Fibroblast of skin of right quadriceps (primary cell): ENCODE measurements at places on chromosomes 1 and 21.

DNA sequence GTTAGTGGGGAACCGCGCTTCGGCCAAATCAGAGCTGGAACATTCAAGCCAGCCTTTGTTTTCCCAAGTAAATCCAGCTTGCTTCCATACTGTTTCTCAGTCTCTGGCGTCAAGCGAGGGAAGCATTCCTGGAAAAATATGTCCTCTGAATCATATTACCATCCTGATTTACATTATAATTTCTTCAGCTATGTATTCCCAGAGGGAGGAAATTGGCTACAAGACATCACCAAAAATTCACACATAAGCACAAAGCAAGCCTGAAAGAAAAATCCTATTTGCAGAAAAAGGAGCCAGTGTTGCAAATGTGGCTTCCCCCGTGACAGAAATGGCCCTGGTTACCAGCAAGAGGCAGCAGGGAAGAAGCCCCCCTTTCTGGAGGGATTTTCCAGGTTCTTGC is 233.3 kb downstream of the KCNJ6 start:
- peak; percentile 77 for DNase-seq

- no peak for DNase-seq
Measured at GRCh38 chr1:43121256-43121900, 50.7 kb downstream of the EBNA1BP2 start.

GRCh38 chr21:14536929-14537328 is 9.2 kb downstream of the SAMSN1 start:
- no peak for DNase-seq

DNA sequence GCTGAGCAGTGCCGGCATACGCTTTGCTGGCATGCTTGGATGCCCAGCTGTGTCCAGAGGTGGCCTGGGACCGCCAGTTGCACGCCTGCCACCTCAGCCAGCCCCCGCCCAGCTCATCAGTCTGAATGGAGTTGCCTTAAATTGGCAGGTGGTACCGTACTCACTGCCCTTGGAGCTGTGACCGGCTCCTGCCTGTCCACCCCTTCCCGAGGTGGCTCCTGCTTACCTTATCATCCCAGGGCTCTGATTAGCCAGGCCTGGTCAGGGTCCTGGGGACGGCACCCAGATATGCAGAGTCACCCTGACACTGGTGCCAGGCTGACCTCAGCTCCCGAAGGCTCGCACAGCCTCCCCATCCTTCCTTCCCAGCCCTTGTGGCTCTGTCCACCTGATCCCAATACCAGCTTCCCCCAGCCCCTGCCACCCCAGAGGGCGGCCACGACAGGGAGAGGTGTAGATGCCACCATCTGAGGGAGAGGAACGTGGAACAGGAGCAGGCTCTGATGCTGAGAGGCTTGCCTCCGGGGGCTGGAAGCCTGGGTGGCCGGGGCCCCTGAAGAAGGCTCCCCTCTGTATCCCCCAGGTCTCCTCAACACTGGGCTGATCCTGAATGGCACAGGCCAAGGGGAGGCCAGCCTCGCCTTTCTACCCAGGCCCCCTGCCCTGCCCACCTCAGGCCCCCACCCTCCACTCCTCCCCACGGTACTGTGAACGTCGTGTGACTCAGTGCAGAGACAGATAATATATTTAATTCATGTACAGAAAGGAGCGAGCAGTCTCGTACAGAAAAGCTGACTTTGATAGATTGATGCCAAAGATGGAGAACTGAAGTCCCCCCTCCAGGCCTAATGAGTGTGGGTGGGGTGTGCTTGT is 27.8 kb downstream of the CDK18 start:
- no peak for DNase-seq

DNA sequence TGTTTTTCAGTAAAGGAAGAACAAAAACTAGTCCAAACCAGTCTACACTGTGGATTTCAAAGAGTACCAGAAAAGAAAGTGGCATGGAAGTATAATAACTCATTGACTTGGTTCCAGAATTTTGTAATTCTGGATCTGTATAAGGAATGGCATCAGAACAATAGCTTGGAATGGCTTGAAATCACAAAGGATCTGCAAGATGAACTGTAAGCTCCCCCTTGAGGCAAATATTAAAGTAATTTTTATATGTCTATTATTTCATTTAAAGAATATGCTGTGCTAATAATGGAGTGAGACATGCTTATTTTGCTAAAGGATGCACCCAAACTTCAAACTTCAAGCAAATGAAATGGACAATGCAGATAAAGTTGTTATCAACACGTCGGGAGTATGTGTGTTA is 21.3 kb downstream of the CHODL start:
- no peak for DNase-seq

DNA sequence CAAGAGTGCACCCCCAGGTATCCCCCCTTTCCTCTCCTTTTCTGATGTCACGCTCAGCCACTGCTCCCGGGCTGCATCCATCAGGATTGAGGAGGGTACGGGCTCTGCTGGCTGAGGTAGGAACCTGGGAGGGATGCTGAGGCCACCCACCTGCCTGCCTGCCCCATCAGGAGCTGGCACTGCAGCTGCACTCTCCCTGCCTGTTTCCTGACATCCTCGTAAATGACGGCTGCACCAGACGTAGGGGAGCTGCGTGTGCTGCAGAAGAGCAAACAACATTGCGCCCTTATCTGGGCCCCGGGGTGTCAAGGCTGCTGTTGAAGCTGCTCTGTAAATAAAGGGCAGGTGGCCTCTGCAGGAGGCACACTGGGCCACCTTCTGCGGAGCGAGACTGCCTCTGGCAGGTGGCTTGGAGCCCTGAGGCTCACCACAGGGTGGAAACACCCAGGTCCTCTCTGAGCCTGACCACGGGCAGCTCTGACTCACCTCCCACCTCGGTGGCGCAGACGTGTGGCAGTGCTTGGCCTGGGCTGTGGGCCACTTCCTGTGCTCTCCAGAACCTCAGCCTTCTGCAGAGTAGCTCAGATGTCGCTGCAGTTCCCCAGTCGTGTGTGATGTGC is 30.9 kb downstream of the SNAP47 start:
- peak; percentile 12 for DNase-seq

GRCh38 chr1:53949023-53949990 is 3.2 kb downstream of the LRRC42 start:
- peak; percentile 46 for DNase-seq

DNA sequence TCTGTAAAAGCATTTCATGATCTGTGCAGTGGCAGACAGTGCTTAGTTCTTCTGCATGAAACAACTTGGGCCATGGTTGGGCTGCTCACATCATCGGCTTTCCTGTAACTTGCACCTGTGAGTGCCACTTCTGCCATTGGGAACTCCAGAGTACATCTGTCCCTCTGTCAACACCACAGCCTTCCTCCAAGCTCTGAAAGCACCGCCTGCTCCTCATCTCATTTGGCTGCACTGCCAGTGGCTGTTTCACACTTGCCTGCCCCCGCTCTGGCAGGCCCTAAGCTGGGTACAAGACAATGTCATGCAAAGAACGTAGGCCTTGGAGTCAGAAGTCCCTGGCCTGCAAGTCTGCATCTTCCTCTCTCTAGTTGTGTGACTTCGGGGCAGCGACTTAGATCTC is 46.4 kb downstream of the DDX20 start:
- no peak for DNase-seq

- DNase-seq = no peak
Measured at GRCh38 chr1:239675735-239676134, 289.4 kb downstream of the CHRM3 start.

- DNase-seq = peak; percentile 95
Measured at GRCh38 chr1:156146020-156146768, 7.2 kb upstream of the SEMA4A start.

GRCh38 chr1:248839168-248839555 is 1.1 kb downstream of the ZNF672 start:
- DNase-seq = no peak
